CD14-positive monocyte (primary cell): ENCODE measurements at places on chromosomes 5 and 9. TPM values are rescaled to one million over a fixed set of nuclear protein-coding genes. Genes with fewer than 3 reads are reported as not detected.

TLR4 gene
- polyA plus RNA-seq: 14.0 and 34.0 TPM in 2 replicates

DNA sequence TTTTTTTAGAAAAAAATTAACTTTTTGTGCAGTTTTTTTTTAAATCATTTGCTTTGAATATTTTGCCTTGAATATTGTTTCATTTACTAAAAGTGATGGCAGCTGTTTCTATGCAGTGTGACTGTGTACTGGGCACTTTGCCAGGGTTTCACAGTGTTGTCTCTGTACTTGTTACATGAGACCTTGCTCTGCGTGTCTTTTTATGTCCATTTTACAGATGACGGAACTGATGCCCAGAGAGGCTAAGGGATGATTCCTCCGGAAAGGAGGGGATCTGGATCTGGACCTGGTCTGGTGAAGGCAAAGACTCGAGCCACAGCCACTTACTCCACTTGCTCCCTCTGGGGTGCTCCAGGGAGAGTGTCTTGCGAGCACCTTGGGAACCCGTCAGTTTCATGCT, 124.8 kb upstream of the PTCH1 start:
- no peak for DNase-seq

DNA sequence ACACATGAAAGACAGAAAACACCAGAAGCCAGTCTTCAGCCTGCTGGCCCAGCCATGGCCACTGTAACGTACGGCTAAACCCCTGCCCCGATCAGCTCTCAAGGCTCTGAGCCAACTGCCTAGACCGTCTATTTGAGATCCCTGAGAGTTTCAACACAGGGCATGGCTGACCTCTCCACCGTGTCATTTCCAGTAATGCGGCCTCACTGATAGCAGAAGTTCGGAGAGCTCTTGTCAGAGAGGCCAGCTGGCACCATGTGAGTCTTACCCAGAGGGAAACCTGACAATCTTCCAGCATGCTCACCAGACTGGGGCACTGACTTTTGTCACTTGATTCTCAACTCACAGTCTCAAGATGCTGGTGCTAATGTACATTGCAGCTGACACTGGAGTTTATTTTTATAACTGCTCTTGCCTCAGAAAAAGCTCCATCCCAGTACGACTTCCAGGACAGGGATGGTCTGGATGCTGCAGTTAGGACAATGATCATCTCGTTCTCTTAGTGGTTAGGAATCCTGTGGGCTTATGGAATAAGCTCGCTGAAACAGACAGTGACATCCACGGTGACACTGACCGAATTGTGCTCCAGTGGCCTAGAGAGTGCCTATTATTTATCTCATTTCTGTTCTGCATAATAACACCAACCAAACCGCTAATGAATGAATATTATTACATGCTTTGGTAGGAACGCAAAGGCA, 372.7 kb downstream of the ICE1 start:
- DNase-seq: no peak

DNA sequence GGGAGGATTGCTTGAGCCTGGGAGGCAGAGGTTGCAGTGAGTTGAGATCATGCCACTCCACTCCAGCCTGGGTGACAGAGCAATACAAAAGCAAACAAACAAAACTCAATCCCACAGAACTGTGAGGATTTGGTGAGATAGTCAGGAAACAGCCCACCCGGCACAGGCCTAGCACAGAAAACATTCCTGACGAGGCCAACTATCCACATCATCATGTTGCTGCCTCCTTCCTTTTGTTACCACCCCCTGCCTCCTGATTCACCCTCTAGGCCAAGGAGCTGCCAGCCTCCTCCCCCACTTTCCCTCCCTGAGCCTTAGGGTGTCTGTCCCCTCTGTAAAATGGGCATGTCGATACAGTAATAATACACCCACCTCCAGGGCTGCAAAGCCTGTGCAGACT, 39.0 kb downstream of the STK10 start:
- no peak for DNase-seq

GRCh38 chr5:173557123-173557903, 59.1 kb downstream of the BOD1 start:
- no peak for DNase-seq

DNA sequence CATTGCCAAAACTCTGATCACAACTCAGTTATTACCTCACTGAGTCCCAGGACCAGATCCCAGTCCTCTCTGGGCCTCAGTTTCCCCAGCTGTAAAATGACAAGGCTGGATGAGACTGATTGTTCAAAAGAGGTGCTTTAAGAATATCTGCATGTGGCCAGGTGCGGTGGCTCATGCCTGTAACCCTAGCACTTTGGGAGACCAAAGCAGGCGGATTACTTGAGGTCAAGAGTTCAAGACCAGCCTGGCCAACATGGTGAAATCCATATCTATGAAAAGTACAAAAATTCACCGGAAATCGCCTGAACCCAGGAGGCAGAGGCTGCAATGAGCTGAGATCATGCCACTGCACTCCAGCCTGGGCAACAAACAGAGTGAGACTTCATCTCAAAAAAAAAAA, 8.3 kb downstream of the ATOX1 start:
- DNase-seq: no peak
